Hypothalamus (tissue), 51 donors: ENCODE measurements at places on chromosomes 1 and 21.

DNA sequence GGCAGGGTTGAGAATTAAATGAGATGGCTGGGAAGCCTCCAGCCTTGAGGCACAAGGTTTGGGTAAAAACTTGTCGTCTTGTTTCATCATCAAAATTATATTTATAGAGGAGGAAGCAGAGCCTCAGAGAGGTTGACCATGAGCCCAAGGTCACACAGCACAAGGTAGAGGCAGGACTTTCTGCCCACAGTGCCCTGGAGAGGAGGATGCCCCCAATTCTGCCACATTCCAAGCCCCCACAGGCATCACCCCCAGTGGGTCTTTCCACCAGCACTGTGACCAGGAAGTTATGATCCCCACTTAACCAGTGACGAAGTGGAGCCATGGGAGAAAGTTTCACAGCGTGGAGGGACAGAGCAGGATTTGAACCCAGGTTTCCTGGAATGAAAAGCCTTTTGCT lies 400.0 kb downstream of the MATN1 start:
- DNase-seq = no peak

- DNase-seq = no peak
Observed at GRCh38 chr1:88228114-88228513, 456.0 kb upstream of the PKN2 start.

GRCh38 chr1:1144122-1144842 lies 28.4 kb upstream of the C1orf159 start:
- DNase-seq = no peak

DNA sequence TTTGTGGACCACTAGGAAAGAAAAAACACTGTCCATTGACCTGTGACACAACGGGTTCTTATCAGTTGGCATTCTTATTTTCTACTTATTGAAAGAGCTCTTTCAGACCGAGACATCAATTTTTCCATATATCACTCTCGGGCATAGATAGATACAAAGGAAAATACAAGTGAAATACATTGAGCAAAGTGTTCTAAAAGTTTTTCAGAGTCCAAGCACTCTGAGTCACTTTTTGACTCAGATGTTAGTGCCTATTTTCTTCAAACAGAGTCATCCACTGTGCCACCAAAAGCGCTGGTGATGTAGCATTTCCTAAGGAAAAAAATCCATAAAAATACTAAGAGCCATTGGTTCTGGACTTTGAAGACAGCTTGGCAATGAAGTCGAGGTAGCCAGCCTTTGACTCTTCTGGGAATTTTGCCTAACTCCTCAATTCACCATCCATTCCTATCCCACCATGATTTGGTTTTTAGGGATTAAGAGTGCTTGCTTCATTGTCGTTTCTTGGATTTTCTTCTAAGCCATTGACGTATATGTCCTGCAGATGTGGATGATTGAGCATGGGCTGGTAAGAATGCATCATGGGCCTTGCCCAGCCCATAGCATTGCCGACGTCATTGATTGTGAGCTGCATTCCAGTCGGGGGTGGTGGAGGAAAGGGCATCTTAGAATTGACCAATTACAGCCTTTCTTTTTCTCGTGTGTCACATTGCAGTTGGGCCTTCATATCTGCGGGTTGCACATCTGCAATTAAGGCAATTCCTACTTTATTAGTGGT lies 10.6 kb downstream of the GALNT2 start:
- DNase-seq = no peak

- DNase-seq = no peak
Observed at GRCh38 chr1:51453010-51453409, 66.1 kb downstream of the EPS15 start.

DNA sequence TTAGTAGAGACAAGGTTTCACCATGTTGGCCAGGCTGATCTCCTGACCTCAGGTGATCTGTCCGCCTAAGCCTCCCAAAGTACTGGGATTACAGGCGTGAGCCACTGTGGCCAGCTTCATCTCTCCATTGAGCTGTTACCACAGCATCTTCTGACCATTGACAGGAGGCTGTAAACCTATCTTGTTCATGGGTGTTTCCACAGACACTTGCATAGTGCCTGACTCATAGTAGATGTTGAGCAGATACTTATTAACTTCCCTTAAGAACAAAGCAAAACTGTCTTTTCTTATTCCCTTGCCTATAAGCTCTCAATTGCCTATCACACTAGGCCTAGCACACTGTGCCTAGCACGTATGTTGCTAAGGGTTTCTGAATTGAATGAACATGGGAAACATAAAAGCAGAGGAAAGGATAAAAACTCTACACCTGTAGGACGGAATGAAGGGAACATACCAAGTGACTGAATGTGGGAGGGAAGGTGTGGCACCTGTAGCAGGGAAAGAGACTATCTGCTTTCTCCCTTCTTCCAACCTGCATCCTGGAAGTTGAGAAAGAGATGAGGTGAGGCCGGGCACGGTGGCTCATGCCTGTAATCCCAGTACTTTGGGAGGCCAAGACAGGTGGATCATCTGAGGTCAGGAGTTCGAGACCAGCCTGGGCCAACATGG lies 1.2 kb upstream of the C1orf54 start:
- no peak for DNase-seq

DNA sequence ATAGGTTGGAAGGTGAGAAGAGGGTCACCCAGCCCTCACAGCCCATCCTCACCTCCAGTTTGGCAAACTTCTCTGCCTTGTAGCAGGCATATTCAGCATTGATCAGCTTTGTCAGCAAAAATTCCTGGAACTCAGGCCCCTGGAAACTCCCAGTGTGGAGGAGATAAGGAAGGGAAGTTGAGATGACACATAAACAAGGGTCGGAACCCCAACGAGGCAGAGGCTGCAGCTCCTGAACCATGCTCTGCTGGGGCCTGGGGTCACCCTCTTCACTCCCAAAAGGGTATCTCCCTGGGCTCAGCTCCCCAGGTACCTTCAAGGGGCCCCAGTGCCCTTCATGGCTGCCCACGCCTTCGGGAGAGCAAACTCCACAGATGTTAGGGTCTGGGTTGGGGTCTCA lies 60.4 kb downstream of the RAP1GAP start:
- no peak for DNase-seq

- DNase-seq = no peak
Observed at GRCh38 chr1:220137019-220137786, 43.3 kb downstream of the IARS2 start.

GRCh38 chr1:186244825-186245224 lies 130.2 kb downstream of the TPR start:
- DNase-seq = no peak

DNA sequence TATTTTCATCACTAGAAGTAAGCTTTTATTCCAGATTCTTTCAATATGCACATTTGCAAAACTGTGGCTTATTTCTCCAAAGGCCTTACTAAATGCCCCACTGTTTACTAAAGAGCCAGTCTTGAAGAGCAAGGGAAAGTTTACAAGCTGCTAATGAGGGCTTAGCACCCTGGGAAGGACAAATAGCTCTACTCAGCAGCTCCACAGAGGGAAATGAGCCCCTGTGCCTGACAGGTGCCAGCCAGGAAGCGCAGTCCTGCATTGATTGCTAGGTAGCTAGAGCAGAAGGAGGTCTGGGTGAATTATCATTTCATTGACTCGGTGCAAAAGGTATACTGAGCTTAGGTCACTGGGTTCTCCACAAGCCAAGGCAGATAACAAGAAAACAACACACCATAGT lies 307.0 kb downstream of the SETD4 start:
- no peak for DNase-seq

GRCh38 chr1:198328458-198329032 lies 171.7 kb downstream of the NEK7 start:
- no peak for DNase-seq
